ENCODE measurements at places on chromosomes 1 and 21. TPM values are rescaled to one million over a fixed set of nuclear protein-coding genes. Genes with fewer than 3 reads are reported as not detected.

DNA sequence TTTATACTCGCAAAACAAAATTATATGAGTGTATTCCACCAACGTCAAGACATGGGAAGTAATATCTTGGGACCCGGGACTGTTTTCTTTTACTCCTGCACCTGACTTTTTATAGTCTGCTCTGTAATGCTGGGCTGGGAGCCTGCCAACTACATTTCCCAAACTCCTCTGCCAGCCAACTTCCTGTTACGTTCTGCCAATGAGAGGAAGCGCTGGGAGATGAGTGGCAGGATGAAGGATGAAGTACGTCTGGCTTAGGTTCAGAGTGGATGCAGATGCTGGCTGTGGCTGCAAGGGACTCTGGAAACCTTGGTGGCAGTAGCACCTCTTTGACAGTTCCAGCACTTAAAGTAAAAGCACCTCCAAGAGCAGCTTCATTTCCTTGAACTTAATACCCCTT lies 59.6 kb downstream of the USP24 start:
- H3K4me1 ChIP-seq, result peaks cover 9% of the 10 kb centered on the region
- H3K4me3 ChIP-seq, result no peak overlapping the region
- no peak overlapping the region for H3K27ac ChIP-seq
- peaks cover 19% of the 10 kb centered on the region for H3K36me3 ChIP-seq

- no peak overlapping the region for H3K4me3 ChIP-seq
- no peaks in the 10 kb centered on the region for H3K36me3 ChIP-seq
- no peak overlapping the region for H3K27ac ChIP-seq
- DNase-seq, result no peak
Observed at GRCh38 chr21:36171336-36171735, 14.7 kb downstream of the DOP1B start.

Gene WNT3A
- not detected for total RNA-seq

Gene PYCR2
- 42.8 TPM for total RNA-seq

DNA sequence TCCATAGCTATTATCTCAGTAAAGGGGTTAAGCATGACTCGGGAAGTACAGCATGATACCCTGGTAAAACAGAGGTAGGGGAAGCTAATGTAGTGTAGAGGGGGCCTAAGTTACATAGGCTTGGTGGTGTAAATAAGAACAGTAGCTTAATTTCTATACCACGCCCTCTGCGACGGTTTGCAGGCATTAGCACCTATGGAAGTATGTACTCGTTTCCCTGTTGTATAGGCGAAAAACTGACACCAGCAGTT lies 470 bp upstream of the NAXE start:
- peaks cover 11% of the 10 kb centered on the region for H3K4me1 ChIP-seq
- H3K27me3 ChIP-seq, result no peaks in the 10 kb centered on the region
- peaks cover 21% of the 10 kb centered on the region for H3K36me3 ChIP-seq
- DNase-seq, result no peak

DNA sequence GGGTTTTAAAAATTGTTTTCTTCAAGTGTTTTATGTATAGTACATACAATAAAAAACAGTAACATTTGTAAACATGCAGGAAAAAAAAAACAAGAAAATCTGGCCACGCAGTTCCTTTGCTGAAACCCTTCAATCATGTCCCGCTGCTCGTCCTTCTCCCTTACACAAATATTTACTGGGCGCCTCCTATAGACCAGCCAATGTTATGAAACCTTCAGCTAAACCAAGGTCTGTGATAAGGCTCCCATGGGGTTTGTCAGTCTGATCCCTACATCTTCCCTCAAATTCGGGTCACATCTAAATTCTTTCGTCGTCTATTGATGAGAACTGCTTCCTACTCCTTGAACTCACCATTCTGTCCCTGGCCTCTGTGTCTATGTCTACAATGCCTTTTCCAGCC lies 583.9 kb downstream of the SMYD3 start:
- no peak overlapping the region for H3K4me3 ChIP-seq
- H3K4me1 ChIP-seq, result no peaks in the 10 kb centered on the region
- no peaks in the 10 kb centered on the region for H3K36me3 ChIP-seq
- H3K27ac ChIP-seq, result no peak overlapping the region
- H3K27me3 ChIP-seq, result no peaks in the 10 kb centered on the region

Gene TBX15
- total RNA-seq, result 5.2 TPM

Gene MNDA
- total RNA-seq, result 8.5 TPM

DNA sequence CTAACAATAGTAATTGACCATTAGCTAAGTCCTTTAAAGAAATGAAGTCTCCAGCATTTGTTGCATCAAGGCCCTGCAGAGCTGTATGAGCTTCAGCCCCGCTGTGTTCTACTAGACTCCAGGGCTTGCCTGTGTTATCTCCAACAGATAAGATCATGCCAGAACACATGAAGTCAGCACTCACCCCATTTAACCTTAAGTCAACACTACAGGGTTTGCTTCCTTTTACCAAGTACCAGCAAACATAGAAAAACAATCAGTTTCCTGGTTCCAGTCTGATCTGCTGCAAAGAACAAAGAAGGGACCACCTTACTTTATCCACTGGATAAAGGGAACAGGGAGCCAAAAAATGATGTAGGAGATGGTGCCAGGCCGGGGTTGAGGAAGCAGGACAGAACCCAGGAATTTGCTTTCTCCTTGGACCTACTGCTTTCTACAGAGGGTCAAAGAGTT lies 41.3 kb upstream of the ENAH start:
- H3K4me1 ChIP-seq, result peaks cover 13% of the 10 kb centered on the region
- H3K36me3 ChIP-seq, result no peaks in the 10 kb centered on the region
- no peak overlapping the region for H3K4me3 ChIP-seq
- H3K27me3 ChIP-seq, result no peaks in the 10 kb centered on the region

GRCh38 chr1:243273506-243273905 lies 17.7 kb downstream of the SDCCAG8 start:
- H3K4me1 ChIP-seq, result peaks cover 2% of the 10 kb centered on the region
- H3K36me3 ChIP-seq, result peaks cover 14% of the 10 kb centered on the region
- DNase-seq, result no peak
- no peak overlapping the region for H3K27ac ChIP-seq

DNA sequence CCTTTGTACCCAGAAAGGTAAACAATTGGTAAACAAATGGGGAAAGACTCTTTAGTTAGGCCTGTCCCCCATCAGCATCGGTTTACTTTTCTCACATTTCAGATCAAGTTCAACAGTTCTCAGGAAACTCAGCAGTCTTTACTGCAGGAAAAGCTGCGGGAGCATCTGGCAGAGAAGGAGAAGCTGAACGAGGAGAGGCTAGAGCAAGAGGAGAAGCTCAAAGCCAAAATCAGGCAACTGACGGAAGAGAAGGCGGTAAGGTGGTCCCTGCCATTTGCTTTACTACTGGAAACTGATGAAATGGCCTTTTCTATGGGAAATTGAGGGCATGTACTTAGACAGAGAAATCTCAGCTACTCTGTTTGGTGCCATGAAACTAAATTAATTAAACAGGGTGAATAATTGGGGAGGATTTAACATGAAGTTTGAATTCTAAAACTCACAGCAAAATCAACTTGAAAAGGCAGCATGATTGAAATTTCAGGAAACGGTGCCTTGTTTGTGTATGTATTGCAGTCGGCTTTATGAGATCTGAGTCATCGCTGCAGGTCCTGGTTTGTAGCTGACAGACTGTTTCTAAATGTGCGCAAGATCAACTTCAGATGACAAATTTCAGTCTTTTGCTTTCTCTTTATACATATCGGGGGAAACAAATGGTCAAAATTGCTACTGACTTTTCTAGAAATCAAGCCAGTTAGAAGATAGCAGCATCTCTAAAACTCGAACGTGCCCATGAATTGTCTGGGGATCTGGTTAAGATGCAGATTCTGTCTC lies 67.9 kb upstream of the EFHD2 start:
- H3K4me3 ChIP-seq, result no peak overlapping the region
- H3K27me3 ChIP-seq, result no peaks in the 10 kb centered on the region
- no peaks in the 10 kb centered on the region for H3K36me3 ChIP-seq
- no peak overlapping the region for H3K27ac ChIP-seq
- H3K4me1 ChIP-seq, result peaks cover 75% of the 10 kb centered on the region

DNA sequence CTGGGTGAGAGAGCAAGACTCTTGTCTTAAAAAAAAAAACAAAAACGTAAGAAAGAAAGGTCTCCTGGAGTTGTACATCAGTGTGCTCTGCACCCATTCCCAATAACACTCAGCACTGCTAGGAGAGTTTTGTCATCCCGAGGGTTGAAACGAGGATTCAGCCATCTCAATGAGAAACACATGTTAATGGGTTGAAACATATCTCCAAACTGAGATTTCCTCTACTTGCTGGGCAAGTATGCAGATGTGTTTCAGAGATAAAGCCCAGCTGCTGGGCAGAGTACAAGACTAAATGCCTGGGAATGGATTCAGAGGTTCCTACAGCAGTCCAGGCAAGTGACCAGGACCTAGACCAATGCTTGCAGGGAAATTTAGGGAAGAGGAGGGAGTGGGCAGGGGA lies 2.6 kb upstream of the MFN2 start:
- H3K36me3 ChIP-seq, result peaks cover 5% of the 10 kb centered on the region
- H3K27ac ChIP-seq, result no peak overlapping the region
- no peak overlapping the region for H3K4me3 ChIP-seq
- peaks cover 38% of the 10 kb centered on the region for H3K4me1 ChIP-seq
- H3K27me3 ChIP-seq, result no peaks in the 10 kb centered on the region

GRCh38 chr21:14998784-14999183 lies 66.0 kb downstream of the NRIP1 start:
- H3K4me1 ChIP-seq, result peaks cover 9% of the 10 kb centered on the region
- H3K36me3 ChIP-seq, result no peaks in the 10 kb centered on the region
- no peaks in the 10 kb centered on the region for H3K27me3 ChIP-seq

- H3K4me3 ChIP-seq, result no peak overlapping the region
- no peaks in the 10 kb centered on the region for H3K27me3 ChIP-seq
- H3K36me3 ChIP-seq, result no peaks in the 10 kb centered on the region
- no peak overlapping the region for H3K27ac ChIP-seq
- no peak for DNase-seq
Observed at GRCh38 chr1:164768619-164769018, 209.6 kb downstream of the PBX1 start.

Gene PLA2G2F
- not detected for total RNA-seq

- H3K4me3 ChIP-seq, result no peak overlapping the region
- no peak for DNase-seq
- H3K36me3 ChIP-seq, result no peaks in the 10 kb centered on the region
- H3K27ac ChIP-seq, result no peak overlapping the region
- H3K27me3 ChIP-seq, result no peaks in the 10 kb centered on the region
- no peaks in the 10 kb centered on the region for H3K4me1 ChIP-seq
Observed at GRCh38 chr21:25188677-25189079, 418.6 kb downstream of the MRPL39 start.

Gene INAVA
- total RNA-seq, result 0.27 TPM

DNA sequence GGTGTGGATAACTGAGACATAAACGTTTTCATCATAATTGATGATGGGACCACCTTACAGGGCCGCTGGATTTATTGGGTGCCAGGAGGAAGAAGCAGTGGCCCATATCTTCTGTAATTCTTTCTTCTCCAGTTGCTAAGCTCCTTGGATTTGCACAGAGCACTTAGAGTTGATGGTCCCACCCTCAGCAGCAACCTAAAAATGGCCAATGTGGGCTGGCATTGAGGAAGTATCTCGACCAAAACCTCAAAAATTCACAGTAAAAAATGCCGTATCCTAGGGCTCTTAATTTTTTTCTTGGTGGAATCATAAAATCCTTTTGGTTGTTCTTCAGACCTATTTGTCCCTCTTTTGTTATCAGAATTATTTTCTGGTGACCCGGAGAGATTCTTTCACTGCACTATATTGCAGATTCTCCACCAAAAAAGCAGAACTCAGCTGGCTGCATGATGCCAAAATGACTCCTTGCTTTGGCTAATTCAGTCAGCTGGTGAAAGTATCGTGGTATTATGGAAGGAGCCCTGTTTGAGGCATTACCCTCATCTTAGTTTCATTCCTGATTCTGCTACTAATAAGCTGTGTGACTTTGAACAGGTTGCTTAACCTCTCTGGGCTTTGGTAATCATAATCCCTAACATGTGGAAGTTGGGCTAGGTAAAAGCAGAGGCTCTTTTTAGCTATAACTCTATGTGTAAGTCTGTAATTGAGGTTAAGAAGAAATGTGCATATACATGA lies 27.6 kb downstream of the KIRREL1 start:
- peak overlapping the region; percentile 71 for H3K27ac ChIP-seq
- H3K4me3 ChIP-seq, result no peak overlapping the region
- peaks cover 78% of the 10 kb centered on the region for H3K4me1 ChIP-seq

DNA sequence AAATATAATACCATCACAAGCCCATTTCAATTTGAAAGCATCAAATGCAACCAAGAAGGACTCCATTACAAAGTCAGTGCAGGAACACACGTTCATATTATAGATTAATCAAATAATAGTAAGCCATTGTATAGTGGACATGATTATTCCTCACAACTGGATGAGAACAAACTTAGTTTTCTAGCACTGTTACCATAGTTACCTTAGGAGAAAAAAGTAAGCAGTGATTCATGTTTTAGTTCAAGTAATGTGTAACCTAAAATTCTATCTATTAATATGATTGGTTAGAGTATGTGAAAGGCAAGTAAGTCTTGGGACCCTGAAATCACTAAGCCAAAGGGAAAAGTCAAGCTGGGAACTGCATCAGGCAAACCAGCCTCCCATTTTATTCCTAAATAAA lies 15.2 kb downstream of the SSX2IP start:
- no peak overlapping the region for H3K27ac ChIP-seq
- H3K36me3 ChIP-seq, result no peaks in the 10 kb centered on the region
- no peaks in the 10 kb centered on the region for H3K27me3 ChIP-seq
- H3K4me1 ChIP-seq, result no peaks in the 10 kb centered on the region

DNA sequence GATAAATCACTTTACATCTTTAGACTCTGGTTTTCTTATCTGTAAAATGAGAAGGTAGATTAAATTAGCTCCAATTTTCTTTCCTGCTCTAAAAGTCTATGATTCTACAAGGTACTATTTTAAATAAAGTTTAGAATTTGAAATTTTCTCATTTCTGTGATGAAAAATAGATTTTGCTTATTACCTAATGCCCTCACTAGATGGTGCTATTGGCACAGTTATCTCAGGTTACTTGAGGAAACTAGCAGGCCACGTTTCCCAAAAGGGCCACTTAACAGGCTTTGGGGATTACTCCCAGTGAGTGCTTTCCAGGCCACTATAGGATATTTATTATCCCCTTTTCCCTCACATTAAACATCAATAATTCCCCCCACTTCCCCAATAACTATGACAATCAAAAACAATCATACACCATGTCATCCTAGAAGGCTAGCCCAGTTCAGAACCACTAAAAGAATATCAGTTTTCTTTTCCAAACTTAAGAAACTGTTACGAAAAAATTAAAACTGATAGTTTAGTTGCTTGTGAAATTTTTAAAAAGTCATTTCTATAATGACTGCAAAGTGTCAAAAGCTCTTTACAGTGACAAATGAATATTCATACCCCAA lies 30.6 kb downstream of the OMA1 start:
- no peak overlapping the region for H3K27ac ChIP-seq
- no peaks in the 10 kb centered on the region for H3K36me3 ChIP-seq
- no peaks in the 10 kb centered on the region for H3K4me1 ChIP-seq
- H3K27me3 ChIP-seq, result no peaks in the 10 kb centered on the region

DNA sequence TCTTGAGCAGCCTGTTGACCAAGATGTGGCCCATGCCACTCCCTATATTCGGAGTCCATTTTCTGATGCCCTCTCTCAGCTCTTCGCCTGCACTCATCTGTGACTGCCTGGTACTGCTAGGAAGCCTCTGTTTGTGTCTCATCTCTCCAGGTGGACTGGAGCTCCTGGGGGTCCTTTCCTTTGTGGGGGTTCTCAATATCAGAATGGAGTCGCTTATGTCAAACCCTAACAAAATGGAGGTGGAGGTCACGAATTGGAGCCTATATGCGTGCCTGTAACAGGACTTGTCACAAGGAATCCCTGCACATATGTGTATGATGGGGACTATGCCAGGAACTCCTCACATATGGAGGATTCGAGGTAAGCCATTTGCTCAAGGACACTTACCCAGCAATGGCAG lies 46.7 kb upstream of the ATP5PO start:
- H3K4me3 ChIP-seq, result no peak overlapping the region
- H3K27ac ChIP-seq, result no peak overlapping the region

Gene CD5L
- total RNA-seq, result not detected

Gene SLC35F3
- not detected for total RNA-seq
